ENCODE measurements at places on chromosomes 1 and 21.

DNA sequence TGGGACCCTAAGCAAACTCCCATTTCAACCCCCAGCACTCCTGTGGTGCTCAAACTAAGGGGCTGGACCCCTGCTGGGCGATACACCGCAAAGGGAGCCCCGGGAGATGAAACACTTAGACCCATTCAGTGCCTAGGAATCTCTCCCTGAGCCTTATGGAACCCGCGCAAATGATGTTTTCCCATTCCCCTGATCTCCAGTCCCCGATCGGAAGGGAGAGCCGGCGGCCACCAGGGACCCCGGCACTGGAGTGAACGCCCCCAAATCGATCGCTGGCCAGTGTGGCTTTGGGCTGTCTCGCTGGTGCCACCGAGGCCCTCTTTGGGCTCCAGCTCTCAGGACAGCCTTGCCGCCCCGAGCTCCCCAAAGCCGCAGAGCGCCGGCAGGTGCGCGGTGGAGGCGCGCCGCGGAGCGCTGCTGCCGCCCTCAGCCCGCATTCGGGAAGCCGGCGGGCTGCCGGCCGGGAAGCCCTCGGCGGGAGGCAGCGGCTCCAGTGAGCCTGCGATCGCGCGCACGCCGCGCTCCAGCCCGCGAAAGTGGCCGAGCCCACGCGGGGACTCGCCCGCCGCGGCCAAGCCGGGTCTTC is 1.1 kb downstream of the PLXNA2 start:
- DNase-seq: peak; percentile 50

- peak; percentile 87 for DNase-seq
Measured at GRCh38 chr1:119631433-119632102, 16.5 kb downstream of the ZNF697 start.

GRCh38 chr1:78091215-78091813 is 45.5 kb downstream of the GIPC2 start:
- DNase-seq: no peak

DNA sequence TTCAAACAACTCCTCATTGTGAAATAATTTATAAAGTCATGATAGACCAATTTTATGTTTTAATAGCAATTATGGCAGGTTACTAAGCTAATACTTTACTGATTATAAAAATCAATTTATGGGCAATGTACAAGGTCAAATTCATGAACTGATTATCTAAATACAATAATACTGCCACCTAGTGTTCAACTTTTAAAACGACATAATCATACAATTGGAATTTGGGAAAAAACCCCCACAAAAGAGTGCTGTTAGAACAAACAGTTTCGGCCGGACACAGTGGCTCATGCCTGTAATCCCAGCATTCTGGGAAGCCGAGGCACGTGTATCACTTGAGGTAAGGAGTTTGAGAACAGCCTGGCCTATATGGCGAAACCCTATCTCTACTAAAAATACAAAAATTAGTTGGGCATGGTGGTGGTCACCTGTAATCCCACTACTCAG is 14.0 kb downstream of the GTF2B start:
- DNase-seq: peak; percentile 48

GRCh38 chr1:27928216-27928954 is 6.4 kb upstream of the SMPDL3B start:
- no peak for DNase-seq

DNA sequence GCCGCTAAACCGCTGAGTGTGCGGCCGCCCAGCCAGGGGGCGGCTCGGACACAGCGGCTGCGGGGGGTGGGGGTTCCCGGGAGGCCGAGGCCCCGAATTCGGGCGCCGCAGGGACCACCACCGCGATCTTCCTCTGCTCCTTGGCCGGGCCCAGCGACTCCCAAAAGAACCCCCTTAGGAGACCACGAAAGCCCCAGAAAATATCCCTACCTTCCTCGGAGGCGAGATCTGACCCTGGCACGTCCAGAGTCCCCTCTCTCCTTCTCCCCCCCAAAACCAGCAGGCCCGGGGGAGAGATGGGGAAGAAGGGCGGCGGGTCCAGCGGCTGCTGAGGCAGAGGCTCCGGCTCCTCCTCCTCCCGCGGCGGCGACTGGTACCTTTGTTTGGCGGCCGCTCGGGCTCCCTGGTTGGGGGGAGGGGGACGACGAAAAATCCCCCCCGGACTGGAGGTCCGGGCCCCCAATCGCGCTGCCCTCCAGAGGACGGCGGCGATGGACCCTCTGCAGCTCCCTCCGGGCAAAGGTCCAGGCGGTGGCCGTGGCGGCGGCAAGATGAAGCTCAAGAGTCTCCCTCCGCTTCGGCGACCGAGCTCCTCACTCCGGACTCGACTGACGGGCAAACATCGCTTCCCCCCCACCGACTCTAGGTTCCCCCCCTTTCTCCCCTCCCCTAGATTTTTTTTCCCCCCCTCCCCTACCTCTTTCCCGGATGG is at the start of gene ARID4B:
ARID4B (minus strand) TSS at position 621 of the 712 bp plus-strand sequence. CDS start 1,260 bp downstream, outside the sequence.
- no peak for DNase-seq

GRCh38 chr1:78054972-78055371 is 9.2 kb downstream of the GIPC2 start:
- DNase-seq: no peak

DNA sequence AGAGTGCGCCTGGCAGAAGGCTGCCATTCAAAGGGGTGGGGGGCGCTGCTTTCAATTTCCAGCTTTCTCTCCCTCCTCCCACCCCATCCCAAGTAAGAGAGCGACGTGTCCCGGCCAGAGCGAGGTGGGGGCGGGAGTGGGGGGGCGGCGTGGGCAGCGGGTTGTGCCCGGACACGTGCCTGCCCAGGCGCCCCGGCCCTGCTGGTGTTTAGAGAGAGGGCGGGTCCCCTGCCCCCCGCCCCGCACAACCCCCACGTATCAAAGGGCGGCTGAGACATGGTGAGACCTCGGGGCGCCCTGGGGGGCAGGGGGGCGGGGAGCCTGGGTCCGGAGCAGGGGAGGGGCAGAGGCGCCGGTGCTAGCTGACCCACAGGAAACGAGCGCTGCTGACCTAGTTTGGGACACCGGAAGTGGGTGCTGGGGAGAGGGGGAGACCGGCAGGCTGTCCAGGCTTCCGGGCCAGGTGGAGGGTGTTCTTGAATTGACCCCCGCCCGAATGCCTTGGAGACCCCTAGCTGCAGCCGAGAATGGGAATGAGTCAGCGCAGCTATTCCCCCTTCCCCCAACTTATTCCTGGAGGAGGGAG is 1.3 kb downstream of the ZBTB7B start:
- DNase-seq: peak; percentile 77

GRCh38 chr1:54567961-54568360 is 19.9 kb downstream of the ACOT11 start:
- no peak for DNase-seq

DNA sequence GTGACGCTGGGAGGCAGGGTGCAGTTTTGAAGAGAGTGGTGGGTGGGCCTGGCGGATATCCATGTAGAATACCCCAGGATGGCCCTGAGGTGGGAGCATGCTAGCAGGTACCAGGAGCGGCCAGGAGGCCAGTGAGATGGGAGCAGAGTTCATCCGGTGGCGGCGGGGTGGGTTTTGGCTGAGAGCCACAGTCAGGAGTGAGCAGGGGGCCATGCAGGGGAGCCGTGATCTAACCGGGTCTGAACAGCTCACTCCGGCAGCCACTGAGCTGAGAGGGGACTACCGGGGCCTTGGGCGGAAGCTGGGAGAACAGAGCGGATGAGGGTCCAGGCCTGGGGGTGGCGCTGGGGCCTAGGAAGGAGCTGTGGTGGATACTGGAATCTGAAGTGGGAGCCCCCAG is 47.6 kb upstream of the LRP8 start:
- DNase-seq: no peak

GRCh38 chr1:197249324-197249723 is 18.7 kb upstream of the CRB1 start:
- no peak for DNase-seq

- DNase-seq: peak; percentile 85
Measured at GRCh38 chr1:212655668-212656440, 43.8 kb downstream of the BATF3 start.

GRCh38 chr1:30102605-30103004 is 620.8 kb downstream of the MATN1 start:
- no peak for DNase-seq

- no peak for DNase-seq
Measured at GRCh38 chr1:24091971-24092482, 19.9 kb downstream of the MYOM3 start.
